ENCODE measurements at places on chromosomes 4 and X.

DNA sequence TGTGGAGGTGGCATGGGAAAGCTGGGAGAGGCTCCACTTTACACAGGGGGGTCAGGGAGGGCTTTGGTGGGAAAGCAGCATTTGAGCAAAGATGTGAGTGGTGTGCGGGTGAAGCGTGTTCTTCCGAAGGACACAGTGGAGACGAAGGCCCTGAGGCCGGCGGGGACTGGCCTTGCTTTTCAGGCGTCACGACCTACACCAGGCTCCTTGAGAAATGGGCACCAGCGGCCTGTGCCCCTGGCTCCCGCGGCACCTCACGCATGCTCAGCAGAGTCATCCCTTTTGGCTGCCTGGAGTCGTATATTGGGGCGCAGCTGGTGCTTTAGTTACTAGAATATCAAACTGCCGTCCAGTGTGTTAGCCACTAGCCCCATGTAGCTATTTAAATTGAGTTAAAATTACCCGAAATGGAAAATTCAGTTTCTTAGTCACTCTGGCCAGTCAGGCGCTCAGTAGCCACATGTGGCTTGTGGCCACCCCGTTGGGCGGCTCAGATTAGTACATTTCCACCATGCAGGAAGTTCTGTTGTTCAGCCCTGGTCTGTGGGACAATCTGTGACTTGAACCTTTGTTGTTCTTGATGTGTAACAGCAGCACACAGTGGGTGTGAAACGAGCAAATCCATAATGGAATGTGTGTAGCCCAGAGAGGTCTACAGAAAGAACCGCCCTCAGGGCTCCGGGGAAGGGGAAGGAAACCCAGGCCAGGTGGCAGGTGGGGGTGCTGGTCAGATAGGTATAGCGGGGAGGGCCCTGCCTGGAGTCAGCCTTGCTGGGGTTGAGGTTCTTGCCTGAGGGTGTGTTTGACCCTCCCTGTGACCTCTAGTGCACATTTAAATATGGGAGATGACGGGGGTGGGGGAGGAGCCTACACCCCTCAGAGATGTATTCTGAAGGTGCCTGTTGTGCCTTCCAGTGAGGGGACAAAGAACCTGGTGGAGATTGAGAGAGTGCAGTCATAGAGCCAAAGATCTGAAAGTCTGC, 30.4 kb downstream of the TBC1D14 start:
- DNase-seq = no peak

DNA sequence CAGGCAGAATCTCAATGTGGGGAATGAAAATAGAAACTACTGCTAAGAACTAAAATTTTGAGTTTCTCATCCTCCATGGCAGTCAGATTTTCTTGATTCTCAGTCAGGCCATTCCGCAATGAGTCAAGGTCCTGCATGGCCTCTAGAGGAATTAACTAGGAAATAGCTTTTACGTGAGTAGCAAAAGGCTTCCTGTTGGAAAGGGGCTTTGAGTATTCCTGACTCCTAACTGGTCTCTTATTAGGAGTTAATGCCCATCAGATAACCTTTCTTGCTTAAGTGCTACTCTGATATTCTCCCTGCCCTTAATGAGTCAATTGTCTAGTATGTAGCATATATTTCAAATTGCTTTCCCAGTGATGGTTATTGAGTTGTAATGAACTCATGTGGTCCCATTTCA, 65.7 kb upstream of the ARHGAP24 start:
- DNase-seq = no peak

- no peak for DNase-seq
These were observed 162.0 kb downstream of the PDGFRA start for GRCh38 chr4:54391104-54391503.

GRCh38 chrX:111854556-111855490, 21.2 kb upstream of the TRPC5OS start:
- no peak for DNase-seq

DNA sequence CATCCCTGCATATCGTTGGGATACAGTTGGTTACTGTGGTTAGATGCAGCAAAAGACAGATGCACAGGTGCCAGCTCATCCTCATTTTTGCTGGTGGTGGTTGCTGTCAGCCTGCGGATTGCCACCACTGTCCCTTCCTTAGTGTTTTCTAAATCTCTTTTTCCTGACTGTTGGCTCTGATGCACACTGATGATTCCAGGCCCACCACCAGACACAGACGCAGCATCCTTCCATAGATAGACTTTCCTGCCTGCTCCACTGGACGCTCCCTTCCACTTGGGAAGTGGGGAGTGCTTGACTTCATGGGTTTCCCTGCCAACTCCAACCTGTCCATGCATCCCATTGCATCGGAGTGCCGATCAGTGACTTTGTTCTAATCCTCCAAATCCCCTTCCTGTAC, 101.5 kb downstream of the EGF start:
- no peak for DNase-seq

- no peak for DNase-seq
These were observed 1566.5 kb upstream of the PCDH7 start for GRCh38 chr4:29153642-29154041.

DNA sequence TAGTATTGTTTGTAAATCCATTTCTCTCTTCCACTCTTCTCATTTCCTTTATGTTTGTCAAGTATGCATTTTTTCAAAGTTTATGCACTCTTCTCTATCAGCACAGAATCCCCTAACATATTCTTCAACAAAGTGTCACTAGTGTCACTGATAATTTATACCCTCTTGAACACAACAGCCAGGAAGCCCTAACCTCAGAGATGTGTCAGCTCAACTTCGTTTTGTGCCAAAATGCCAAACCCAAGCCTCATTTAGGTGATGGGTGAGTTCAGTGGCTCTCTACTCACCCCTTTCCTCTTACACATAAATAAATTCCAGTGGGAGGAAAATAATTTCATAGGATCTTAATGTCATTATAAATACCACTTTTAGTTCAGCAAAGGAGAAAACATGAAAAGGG, 22.4 kb upstream of the P2RY10 start:
- no peak for DNase-seq

Measured in OCI-M1 (cell line).